ENCODE measurements at places on chromosomes 1 and 21. TPM values are rescaled to one million over a fixed set of nuclear protein-coding genes. Genes with fewer than 3 reads are reported as not detected.

- DNase-seq, result no peak
Measured at GRCh38 chr1:229924639-229925038, 142.4 kb upstream of the GALNT2 start.

TCHHL1 gene
- total RNA-seq, result not detected

TRIM45 gene
- total RNA-seq, result 7.2 TPM

DNA sequence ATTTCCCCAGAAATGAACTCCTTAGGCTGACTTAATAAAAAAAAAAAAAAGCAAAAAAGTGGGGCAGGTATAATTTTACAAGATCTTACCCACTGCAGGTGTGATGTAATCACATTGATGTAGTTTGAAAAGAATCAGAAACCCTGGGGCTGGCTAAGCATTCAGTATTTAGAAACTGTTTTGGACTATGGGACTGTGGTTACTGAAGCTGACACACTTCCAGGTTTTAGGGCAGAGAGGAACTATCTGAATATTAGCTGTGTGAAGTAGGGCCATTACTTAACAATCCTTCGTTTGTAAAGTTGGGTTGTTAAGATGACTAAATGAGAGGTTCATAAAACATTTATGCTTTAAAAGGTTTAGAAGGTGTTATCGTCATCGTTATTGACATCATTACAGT is 165.3 kb downstream of the FASLG start:
- DNase-seq, result no peak

- no peak for DNase-seq
Measured at GRCh38 chr1:121458291-121459048, 273.7 kb downstream of the SRGAP2C start.

DNA sequence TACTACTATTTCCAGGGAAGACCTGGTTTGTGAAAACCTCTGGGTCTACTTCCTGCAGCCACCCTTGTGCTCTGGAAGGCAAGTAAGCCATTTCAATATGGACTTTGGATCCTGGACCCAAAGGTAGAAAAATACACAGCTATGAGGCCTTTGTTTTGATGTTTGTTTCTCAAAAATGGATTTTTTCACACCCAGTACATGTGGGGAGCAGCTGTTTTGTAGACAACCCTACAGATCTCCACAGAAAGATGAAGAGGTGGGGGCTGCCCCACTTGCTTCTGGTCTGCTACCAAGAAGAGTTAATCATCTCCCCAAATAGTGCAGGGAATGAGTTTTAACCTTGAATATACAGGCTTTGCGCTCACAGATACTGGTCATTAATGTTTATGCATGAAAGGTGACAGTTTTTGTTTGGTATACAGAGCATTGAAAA is 29.2 kb downstream of the ZNF281 start:
- DNase-seq, result no peak

DNA sequence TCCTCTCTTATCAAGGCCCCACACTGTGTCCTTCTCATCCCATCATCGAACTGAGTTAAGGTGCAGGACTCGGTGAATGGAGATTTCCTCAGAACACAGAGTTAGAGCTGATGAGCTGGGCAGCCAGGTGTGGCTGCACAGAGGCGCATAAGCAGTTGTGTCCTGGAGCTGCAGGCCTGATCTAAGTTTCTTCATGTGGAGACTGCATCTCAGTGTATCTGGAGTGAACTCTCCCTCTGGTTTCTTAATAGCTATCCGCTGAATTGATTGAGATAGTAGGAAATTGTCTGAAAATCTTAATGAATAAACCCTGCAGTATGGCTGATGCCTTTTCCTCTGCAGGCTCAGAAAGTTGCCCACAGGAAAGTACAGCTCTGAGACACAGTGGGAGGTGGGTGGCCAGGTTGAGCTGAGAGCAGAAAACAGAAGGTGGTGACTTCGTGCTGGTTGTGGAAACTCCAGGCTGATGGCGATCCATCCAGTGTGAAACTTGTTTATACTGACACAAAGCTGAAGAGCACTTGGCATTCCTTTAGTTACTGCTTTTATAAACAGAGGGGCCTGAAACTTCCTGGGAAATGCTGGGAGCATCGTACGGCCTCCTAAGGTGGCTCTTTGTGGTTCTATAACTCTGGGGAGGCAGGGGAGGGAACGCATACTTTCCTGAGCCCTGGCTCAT is 67.4 kb upstream of the F3 start:
- no peak for DNase-seq

GRCh38 chr1:156103521-156103947 is 11.0 kb upstream of the LMNA start:
- no peak for DNase-seq

GRCh38 chr1:93851878-93852277 is 27.1 kb downstream of the DNTTIP2 start:
- no peak for DNase-seq

DNA sequence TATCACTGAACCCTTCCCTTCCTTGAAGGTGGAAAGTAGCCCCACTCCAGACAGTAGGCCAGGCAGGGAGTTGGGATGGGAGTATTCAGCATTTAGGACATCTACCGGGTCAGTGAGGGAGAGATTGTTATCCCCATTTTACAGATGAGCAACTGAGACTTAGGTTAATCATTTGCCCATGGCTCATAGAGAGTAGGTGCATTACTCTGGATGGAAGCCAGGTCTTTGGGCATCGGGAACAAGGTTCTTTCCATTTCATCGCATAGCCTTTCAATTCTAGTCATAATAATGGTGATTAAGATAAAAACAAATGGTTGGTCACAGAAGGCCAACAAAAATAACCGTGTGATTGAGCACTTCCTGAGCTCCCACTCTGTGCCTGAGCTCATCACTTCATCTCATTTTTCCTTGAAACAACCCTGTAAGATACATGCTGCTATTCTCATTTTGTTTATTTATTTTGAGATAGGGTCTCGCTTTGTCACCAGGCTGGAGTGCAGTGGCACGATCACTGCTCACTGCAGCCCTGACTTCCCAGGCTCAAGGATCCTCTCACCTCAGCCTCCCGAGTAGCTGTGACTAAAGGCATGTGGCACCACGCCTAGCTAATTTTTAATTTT is 64.8 kb downstream of the NAV1 start:
- DNase-seq, result no peak

GRCh38 chr21:37367703-37368540 is 1.3 kb downstream of the DYRK1A start:
- no peak for DNase-seq

- no peak for DNase-seq
Measured at GRCh38 chr1:62391369-62391971, 45.4 kb upstream of the USP1 start.

DNA sequence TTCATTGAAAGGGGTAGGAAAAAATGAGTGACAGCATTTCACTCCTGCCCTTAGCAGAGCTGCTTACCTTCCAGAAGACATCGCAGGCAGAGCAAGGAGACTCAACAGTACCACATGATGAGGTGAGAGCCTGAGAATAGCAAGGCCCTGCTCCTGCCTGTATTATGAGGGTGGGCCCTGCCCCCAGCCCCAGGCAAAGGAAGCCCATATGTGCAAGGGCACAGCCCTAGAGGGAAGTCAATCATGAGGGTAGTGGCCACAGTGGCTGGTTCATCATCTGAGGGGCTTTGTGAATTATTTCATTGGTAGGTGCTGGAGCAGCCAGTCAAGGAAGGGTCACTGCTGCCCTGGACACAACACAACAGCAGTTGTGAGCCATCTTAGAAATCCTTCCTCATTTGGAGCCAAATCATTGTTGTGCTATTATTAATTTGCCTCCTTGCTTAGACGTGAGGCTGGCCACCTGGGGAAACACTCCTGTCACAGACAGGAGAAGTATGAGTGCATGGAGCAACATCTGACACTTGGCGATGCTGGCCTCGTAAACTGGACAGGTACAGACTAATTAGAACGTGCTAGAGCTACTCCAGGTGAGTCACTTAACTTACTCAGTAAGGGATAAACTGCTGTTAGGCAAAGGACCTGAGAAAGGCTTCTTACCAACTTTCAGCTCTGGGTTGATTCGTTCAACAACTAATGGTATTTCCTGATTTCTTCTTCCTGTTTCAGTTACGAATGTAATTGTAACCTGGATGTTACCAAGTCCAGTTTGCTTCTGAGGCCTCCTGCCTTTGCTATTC is 22.7 kb upstream of the ACBD6 start:
- no peak for DNase-seq

- DNase-seq, result no peak
Measured at GRCh38 chr1:171472183-171472647, 13.1 kb upstream of the PRRC2C start.

DNA sequence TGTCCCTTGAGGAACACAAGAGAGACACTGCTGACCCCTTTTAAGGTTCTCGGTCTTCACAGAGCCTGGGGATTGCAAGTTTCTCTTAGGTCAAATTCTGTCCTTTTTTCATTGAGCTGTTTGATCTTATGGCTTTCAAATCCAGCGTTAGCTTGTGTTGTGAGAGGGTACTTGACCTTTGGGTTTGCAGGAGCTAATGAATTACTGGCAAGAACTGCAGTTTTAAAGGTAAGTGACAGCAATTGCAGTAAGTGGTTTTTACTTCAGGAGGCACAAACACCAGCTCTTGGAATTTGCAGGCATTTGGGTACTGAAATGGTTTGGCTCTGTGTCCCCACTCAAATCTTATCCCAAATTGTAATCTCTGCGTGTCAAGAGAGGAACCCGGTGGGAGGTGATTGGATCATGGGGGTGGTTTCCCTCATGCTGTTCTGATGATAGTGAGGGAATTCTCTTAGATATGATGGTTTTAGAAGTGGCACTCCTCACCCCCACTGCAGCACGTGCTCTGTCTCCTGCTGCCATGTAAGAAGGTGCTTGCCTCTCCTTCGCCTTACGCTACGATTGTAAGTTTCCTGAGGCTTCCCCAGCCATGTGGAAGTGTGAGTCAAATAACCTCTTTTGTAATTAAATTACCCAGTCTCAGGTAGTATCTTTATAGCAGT is 134.5 kb upstream of the LYPLAL1 start:
- DNase-seq, result no peak

DNA sequence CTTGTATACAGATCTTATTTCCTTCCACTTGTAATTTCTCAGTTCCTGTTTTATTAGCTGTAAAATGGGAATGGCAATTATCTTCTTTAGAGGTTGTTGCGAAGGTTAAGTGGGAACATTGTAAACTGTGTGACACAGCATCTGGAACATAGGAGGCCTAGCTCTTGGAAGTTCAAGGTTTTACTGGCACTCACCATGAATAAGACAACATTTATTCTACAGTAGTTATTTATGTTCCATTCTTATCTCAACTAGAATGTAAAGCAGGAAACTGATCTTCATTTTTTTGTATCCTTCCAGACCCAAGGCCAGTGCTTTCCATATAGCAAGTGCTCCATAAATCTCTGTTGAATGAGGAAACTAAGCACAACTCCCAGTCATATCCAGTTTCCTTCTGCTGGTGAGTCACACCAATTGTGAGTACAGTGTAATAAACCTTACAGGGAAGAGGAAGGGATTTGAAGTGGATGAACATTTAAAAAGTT is 1.4 kb downstream of the BCL10 start:
- no peak for DNase-seq

SLC5A9 gene
- 15.2 TPM for total RNA-seq

GRCh38 chr1:222077206-222077605 is 335.3 kb upstream of the DUSP10 start:
- DNase-seq, result no peak

ATP1A4 gene
- total RNA-seq, result 0.43 TPM

GRCh38 chr1:170707117-170707516 is 43.2 kb downstream of the PRRX1 start:
- no peak for DNase-seq

ZNF326 gene
- total RNA-seq, result 19.2 TPM

DNA sequence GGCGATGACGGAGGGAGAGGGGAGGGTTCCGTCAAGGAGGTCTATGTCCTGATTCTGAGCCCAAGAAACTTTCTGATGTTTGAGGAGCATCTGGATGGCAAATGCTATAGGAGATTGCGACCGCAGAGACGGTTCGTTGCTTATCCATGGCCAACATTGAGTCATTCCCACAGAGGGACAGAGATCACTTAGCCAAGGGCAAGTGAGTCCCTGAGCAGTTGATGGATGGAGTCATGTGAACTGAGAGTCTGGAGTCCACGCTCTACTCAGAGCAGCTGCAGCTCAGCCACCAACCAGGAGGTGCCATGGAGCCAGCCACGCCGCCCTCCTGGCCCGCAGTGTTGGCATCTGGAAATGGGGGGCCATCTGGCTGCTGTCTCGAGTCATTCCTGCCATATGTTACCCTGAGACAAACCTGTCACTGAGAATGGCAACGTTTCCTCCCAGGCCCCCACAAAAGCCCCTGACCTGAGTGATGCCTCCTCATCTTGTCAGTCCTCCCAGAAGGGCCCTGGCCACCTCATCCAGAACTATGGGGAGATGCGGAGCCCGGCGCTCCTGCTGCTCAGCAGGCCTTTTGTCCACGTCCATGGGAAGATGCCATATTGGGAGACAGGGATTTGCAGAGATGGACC is 58.6 kb downstream of the ATP5PO start:
- no peak for DNase-seq

DNA sequence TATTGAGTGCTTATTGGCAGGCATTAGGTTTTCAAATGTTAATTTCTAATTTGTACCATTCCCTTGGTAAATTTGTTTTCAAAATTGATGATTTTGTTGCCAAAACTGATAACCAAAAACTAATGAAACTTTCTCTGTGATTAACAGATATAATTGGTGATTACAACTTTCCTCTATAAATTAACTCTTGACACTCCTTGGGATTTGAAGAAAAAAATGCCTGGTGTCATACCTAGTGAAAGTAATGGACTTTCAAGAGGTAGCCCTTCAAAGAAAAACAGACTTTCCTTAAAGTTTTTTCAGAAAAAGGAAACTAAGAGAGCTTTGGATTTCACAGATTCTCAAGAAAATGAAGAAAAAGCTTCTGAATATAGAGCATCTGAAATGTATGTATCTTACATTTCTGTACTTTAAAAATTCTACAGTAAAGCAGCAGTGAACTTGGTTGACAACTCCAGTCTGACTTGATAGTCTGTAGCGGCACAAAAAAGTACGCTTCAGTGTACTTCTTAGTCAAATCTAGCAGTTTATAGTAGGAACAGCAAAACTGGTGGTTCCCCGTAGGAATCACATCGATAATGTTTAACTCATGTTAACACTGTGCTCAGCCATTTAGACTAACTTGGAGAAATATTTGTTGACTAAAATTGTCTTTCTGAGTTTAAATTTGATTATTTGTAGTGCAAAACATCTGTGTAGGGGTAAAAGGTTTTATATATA is 3.0 kb downstream of the USP1 start:
- DNase-seq, result no peak

GRCh38 chr1:46580140-46580903 is 23.7 kb downstream of the MKNK1 start:
- no peak for DNase-seq

CBR3 gene
- 4.8 TPM for total RNA-seq

Data from mucosa of gallbladder (tissue), 1 donor.